ENCODE measurements at places on chromosomes 11 and 22.

DNA sequence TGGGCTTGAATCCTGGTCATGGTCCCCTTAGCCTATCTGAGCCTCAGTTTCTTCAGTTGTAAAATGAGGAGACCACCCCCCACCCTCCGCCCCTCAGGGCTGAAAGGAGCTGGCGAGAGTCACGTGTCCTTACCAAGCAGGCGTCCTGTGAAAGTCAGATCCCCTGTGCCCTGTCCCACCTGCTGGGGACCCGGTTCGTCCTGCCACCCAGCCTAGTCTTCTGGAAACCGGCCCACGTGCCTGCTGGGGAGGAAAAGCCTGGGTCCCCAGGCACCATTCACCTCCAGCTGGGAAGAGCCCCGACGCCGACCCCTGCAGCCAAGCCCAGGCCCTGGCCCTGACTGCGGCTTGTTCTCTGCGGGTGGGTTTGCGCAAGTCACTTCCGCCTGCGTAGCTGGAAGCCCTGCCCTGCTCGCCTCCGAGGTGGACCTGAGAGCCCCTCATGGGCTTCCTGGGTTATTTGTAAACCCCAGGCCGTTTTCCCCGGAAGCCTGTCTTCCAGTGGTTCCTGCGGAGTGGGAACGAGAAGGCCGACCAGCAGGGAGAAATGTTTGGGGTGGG, 679 bp upstream of the SSH3 start:
- peak; percentile 89 for DNase-seq

- DNase-seq = no peak
Measured at GRCh38 chr22:39942439-39943230, 17.6 kb upstream of the TMA7B start.

DNA sequence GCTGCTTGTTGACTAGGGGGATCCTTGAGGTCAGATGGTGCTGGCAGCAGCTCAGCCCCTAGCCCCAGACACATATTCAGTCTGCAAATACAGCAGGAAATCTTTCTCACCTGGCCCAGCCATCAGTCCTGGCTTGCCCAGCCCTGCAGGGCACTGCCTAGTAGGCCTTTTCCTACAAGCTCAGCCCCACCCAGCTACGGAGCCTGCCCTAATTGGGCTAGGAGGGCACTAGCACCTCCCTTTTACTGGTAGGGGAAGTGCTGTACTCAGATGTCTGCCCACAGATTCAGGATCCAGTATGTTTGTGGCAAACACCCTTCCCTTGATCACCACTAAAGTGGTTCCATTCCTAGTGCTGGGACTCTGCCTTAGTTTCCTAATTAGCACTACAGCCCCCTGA, 257.1 kb upstream of the CADM1 start:
- no peak for DNase-seq

DNA sequence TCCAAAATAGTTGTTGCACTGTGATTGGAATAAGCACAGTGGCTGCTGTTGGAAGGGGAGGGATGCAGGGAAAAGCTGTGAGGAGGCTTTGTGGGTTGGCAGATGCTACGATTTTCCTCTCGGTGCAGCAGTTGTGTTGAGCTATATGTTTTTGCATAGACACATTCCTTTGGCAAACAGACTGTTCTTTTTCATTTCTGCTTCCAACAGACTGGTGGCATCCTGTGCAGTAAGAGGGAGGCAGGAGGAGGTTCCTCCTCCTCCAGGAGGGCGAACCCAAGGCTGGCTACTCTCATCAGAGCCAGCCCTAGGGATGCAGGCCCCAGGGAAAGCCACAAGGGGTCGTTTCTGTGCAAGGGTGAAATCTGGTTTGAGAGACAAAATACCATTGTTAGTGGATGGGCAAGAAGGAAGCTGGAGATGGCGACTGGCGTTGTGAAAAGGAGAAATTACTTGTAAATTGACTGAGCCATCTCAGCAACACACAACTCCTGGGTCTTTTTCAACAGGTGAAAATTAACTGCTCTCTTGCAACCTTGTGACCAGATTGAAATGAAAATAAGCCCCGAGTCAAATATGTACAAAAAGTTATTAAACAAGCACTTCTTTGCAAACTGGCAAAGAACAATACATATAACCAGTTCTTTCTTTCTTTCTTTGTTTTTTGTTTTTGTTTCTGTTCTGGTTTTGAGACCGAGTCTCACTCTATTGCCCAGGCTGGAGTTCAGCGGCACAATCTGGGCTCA, 26.5 kb upstream of the UBASH3B start:
- peak; percentile 88 for DNase-seq

GRCh38 chr11:124068601-124069110, 27.5 kb upstream of the OR10G7 start:
- DNase-seq = no peak

DNA sequence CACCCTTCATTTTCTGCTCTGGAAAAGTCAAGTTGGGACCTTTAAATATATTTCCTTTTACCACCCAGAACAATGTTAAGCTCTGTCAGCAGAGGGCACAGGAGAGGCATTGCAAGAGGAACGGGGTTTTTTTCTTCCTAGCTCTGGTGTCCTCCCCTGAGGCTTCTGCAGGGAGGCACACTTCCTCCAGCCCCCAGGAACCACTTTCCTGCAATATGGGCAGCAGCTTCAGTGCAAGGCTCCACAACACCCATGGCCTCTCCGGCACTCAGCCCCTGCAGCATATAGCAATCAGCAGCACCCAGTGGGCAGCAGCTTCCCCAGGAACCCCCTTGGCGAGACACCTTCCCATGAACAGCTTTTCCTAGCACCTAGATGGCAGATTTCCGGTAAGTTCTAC, 101.4 kb downstream of the SYT9 start:
- DNase-seq = no peak

DNA sequence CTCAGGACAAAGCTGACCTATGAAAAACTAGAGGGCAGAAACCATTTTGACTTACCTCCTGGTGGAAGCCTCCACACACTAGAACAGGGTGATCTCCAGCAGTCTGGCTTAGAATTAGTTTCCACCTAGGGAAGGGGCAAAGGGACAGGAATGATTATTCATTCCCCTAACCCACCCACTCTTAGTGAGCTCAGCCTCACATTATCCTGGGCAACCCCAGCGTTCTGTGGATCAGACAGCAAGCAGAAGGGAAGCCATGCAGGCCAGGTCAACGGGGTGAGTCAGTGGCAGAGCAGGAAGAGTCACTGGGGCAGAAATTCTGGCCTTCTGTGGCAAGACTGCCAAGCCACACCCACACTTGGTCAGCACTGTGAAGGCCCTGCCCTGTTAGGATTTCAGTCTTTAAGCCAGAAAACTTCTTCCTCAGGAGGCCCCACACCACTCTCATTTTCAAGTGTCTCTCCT, 10.5 kb downstream of the NUMA1 start:
- DNase-seq = peak; percentile 84

GRCh38 chr22:47569389-47570299, 807.2 kb downstream of the TBC1D22A start:
- peak; percentile 71 for DNase-seq

GRCh38 chr22:30526656-30527055, 19.9 kb downstream of the SEC14L6 start:
- DNase-seq = no peak

DNA sequence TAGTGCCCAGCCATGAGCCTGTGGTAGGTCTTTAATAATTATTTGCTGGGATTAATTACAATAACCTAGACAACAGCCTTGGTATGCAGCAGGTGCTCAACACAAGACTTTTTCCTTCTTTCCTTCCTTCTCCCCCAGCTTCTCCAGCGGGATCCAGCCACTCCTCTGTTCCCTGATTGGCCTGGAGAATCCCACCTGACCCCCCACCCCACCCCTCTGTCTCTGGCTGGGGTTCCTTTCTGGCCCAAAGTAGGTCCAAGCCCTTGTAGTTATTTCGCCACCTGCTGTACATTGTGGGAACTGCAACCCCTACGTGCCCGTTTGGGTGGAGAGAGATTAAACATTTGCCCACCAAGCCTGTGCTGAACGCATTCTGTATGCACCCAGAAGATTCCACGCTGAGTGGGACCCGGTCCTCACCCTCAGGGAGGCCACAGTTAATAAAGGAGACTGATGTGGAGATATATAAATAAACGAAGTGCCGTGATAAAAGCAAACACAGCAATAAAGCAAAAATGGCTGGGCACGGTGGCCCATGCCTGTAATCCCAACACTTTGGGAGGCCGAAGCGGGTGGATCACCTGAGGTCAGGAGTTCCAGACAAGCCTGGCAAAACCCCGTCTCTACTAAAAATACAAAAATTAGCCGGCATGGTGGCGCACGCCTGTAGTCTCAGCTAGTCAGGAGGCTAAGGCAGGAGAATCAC, 32.1 kb upstream of the DGKZ start:
- DNase-seq = peak; percentile 92

All from lower leg skin (tissue), 4 donors.